ENCODE measurements at places on chromosomes 3 and 15.

DNA sequence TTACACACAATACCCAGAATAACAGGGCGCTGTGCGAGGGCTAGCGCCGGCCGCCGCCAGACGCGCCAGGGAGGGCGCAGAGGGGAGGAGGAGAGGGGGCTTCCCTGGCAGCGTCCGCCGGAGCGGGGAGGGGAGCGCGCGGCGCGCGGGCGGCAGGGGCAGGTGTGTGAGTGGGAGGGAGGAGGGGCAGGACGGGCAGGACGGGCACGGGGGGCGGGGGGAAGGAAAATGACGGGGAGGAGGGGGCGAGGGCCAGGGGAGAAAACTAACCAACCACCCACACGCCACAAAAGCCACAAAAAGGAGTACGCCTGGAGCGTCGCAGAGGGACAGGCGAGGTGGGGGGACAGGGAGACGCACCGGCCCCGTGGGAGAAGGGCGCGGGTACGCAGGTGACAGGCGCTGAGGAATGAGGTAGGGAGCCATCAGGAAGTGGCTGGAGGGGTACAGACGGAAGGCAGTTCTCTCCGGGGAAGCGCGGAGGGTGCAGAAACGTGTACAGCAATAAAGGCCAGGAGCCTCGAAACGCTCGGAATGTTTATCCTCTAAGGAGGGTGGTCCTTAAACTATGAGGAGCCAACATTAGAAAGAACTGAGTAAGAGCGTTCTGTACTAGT is 610 bp upstream of the SATB1 start:
- DNase-seq = peak; percentile 62

DNA sequence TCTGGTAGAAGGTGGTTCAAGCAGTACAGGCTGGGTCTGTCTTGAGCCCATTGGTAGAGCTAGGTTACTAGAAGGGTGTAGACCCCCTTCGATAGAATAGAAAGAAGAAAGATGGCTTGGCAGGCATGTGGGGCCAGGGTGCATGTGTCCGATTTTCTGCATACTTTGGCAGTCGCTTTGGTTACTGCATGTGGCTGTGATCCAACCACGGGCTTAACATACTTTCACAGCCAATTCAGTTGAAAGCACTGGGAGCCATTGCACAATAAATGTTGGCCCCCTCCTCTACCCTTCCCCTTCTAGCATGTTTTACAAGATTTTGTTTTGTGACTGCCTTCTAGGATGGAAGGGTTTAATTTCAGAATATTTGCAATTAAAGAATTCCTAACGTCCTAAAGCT is 7.2 kb downstream of the ARID3B start:
- DNase-seq = no peak

GRCh38 chr15:85532689-85533088 is 152.3 kb downstream of the AKAP13 start:
- DNase-seq = no peak

- no peak for DNase-seq
Measured at GRCh38 chr3:15428539-15428938, 1.1 kb downstream of the EAF1 start.

- DNase-seq = no peak
Measured at GRCh38 chr3:126442856-126443242, 32.8 kb downstream of the ZXDC start.

DNA sequence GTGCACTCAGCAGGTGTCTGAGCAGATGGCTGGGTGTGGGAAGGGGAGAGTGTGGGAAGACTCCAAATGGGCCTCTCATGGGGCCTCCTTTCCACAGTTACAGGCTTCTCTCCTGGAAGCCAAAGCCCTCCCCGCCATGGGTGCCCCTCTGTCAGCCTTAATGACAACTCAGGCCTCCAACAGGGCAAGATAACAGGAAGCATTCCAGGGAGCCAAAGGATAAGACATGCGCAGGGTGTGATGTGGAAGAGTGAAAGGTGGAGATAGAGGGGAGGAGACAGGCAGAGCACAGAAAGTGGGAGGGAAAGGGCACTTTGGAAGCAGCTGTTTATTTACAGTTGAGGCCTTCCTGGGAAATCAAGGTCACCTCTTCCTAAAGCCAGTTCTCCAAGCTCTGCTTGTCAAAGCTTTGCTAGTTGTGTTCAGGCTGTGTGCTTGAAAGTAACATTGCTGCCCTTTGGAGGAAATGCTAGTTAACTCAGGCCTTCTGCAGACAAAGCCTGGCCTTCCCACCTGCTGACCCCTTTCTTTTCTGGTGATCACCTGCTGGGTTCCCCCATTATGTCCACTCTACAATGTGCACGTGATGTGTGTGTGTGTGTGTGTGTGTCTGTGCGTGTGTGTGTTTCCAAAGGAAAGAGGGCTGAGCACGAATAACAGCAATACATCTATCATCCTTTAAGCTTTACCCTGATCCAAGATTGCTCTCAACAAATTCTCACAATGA is 35.2 kb upstream of the SMAD3 start:
- DNase-seq = no peak

GRCh38 chr3:176814285-176814684 is 383.0 kb downstream of the TBL1XR1 start:
- DNase-seq = no peak

GRCh38 chr3:123099331-123100192 is 32.7 kb downstream of the PDIA5 start:
- DNase-seq = no peak

- DNase-seq = no peak
Measured at GRCh38 chr3:73614419-73614818, 10.3 kb downstream of the PDZRN3 start.

GRCh38 chr15:35929740-35930444 is 383.9 kb upstream of the DPH6 start:
- DNase-seq = no peak

GRCh38 chr15:22942306-22942855 is 37.8 kb downstream of the CYFIP1 start:
- DNase-seq = no peak

Data from activated B cell treated with CpG ODN at 0.5 μM for 24 hours (primary cell).